ENCODE measurements at places on chromosomes 1 and 21.
A peak's percentile ranks its signal among the peaks of the same experiment; 100 is the strongest.

GRCh38 chr1:59494145-59494833 is 197.4 kb downstream of the FGGY start:
- H3K36me3 ChIP-seq: no peaks in the 10 kb centered on the region
- no peaks in the 10 kb centered on the region for H3K4me1 ChIP-seq
- H3K27ac ChIP-seq: no peak overlapping the region
- no peak overlapping the region for H3K4me3 ChIP-seq
- H3K27me3 ChIP-seq: no peaks in the 10 kb centered on the region

DNA sequence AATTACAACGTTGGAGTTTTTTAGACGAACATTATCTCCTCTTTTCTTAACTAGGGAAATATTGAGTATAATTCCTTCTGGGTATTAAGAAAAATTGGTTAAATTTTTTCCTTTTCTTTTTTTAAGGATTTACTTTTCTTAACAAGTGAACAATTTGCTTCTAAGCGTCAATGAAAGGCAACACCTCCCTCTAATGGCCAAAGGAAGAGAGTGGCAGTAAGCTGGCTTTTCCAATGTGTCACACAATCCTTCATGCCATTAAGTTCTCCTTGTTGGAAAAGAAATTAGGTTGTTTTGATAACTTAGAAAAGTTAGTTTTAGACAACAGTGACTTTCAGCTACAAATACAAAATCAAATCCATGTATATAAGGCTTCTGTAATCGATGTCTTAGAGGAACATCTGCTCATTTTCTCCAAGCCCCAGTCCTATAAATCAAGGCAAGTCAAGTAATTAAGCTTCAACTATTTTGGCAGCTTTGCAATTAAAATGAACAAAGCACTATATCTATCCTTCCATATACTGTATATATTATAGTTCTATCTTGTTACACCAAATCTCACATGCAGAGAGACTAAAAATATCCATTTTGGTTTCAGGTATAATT is 62.8 kb downstream of the EDEM3 start:
- H3K4me1 ChIP-seq: no peaks in the 10 kb centered on the region
- H3K4me3 ChIP-seq: no peak overlapping the region
- no peak overlapping the region for H3K27ac ChIP-seq
- peaks cover 7% of the 10 kb centered on the region for H3K36me3 ChIP-seq

- no peaks in the 10 kb centered on the region for H3K36me3 ChIP-seq
- no peak for DNase-seq
- no peak overlapping the region for H3K27ac ChIP-seq
- peaks cover 16% of the 10 kb centered on the region for H3K27me3 ChIP-seq
- H3K4me1 ChIP-seq: no peaks in the 10 kb centered on the region
Observed at GRCh38 chr1:112017183-112017582, 27.7 kb upstream of the KCND3 start.

- peak; percentile 31 for DNase-seq
- no peaks in the 10 kb centered on the region for H3K4me1 ChIP-seq
- no peak overlapping the region for H3K4me3 ChIP-seq
- H3K36me3 ChIP-seq: peaks cover 6% of the 10 kb centered on the region
Observed at GRCh38 chr1:192812420-192813209, 3.8 kb downstream of the RGS2 start.

- no peaks in the 10 kb centered on the region for H3K4me1 ChIP-seq
- no peak for DNase-seq
- H3K36me3 ChIP-seq: no peaks in the 10 kb centered on the region
- no peaks in the 10 kb centered on the region for H3K27me3 ChIP-seq
- no peak overlapping the region for H3K4me3 ChIP-seq
Observed at GRCh38 chr1:181656491-181656890, 173.2 kb downstream of the CACNA1E start.

- no peak for DNase-seq
- H3K4me1 ChIP-seq: no peaks in the 10 kb centered on the region
- H3K27me3 ChIP-seq: no peaks in the 10 kb centered on the region
- no peak overlapping the region for H3K4me3 ChIP-seq
- no peak overlapping the region for H3K27ac ChIP-seq
Observed at GRCh38 chr1:156463874-156464273, 36.7 kb downstream of the MEF2D start.

DNA sequence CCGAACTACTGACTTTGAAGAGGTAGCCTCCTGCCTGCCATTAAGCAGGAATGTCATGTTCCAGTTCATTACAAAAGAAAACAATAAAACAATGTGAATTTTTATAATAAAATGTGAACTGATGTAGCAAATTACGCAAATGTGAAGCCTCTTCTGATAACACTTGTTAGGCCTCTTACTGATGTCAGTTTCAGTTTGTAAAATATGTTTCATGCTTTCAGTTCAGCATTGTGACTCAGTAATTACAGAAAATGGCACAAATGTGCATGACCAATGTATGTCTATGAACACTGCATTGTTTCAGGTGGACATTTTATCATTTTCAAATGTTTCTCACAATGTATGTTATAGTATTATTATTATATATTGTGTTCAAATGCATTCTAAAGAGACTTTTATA is 159.8 kb upstream of the SGIP1 start:
- no peaks in the 10 kb centered on the region for H3K4me1 ChIP-seq
- no peak for DNase-seq
- no peak overlapping the region for H3K4me3 ChIP-seq
- no peaks in the 10 kb centered on the region for H3K27me3 ChIP-seq
- no peak overlapping the region for H3K27ac ChIP-seq

GRCh38 chr1:33260439-33260838 is 4.1 kb downstream of the ZNF362 start:
- DNase-seq: no peak
- H3K27me3 ChIP-seq: no peaks in the 10 kb centered on the region
- no peaks in the 10 kb centered on the region for H3K36me3 ChIP-seq
- H3K27ac ChIP-seq: no peak overlapping the region
- no peak overlapping the region for H3K4me3 ChIP-seq
- H3K4me1 ChIP-seq: peaks cover 28% of the 10 kb centered on the region

DNA sequence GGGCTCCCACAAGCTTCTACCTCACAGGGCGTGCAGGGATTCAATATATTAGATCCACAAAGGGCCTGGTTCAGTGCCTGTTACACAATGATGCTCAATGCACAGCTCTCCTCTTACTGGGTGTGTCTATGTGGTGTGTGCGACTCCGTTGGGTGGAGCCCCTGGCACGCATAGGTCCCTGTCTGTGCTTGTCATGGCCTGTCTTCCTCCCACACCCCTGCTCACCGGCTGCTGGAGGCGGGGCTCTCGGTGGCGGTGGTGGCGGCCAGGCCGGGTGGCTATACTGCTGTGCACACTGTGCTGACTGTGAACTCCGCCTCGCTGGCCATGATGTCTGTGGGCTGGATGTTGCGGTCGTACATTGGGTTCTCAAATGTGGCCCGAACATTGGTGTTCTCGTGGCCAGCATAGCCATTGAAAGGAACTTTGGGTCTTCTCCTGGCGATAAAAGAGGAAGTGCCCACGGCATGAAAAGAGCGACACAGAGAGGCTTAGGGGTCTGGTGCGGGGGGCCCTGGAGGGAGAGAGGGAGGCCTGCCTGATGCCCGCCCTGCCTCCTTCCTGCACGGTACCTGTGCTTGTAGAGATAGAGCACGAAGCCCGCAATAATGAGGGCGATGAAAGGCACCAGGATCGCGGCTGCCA is 46.9 kb downstream of the ZSCAN20 start:
- no peaks in the 10 kb centered on the region for H3K27me3 ChIP-seq
- no peaks in the 10 kb centered on the region for H3K36me3 ChIP-seq
- no peak overlapping the region for H3K4me3 ChIP-seq
- H3K27ac ChIP-seq: no peak overlapping the region

Measured in cardiac muscle cell (in vitro differentiated cells and primary cell).